ENCODE measurements at places on chromosomes 12 and 14. TPM values are rescaled to one million over a fixed set of nuclear protein-coding genes. Genes with fewer than 3 reads are reported as not detected.

DNA sequence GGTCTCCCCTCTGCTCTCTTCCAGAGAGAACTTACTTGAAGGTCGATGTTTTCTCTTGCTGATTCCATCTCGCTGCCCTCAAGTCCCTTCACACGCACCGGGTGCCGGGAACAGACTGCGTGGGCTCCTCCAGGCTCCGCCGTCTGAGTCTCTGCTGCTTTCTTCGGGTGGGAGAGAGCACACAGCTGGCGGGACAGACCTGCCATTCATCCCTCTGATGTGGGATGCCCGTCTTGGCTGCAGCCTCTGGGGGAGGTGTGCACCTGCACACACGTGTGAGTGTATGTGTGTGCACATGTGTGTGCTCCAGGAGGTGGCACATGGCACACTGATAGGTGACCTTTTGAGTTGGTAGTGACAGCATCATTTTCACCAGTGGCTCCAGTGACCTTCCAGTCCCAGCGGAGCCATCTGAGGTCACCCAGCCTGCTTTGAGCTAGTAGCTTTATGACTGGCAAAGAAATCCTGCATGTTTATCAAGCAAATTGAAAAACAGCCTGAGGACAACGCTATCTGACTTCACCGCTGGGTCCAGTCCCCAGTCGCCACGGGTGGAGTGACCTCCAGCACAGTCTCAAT lies at the start of gene NINJ2:
TSS of gene NINJ2 (minus strand) at position 153 of the 579 bp plus-strand sequence. CDS start at position 68, 85 bp downstream.
- DNase-seq: no peak

- no peak for DNase-seq
These were observed 45.9 kb downstream of the DYRK2 start for GRCh38 chr12:67694306-67694900.

GRCh38 chr14:32947081-32947480 lies 8.4 kb downstream of the NPAS3 start:
- DNase-seq: no peak

Gene STYK1
- 3.6 TPM for polyA plus RNA-seq

Gene MMP17
- polyA plus RNA-seq: 8.1 TPM

Gene PPP1R1A
- not detected for polyA plus RNA-seq

Measured in mammary epithelial cell (primary cell).